ENCODE measurements at places on chromosomes 2 and 18.

DNA sequence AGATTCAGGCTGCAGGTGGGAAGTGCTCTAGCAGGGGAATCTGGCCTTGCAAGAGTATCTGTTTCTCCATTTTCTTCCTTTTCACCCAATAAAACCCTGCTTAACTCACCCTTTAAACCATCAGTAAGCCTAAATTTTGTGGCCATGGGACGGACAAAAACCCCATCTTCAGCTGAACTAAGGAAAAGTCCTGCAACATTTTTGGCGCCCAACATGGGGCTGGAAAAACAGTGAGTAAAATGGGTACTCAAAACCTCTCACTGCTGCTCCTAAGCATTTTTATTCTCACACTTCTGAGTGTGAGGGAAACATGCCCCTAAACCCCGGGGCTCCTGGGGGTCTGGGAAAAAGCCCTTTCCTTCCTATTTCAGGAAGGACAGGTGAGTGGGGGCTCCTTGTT lies 414.3 kb downstream of the ZNF804A start:
- no peak for DNase-seq

DNA sequence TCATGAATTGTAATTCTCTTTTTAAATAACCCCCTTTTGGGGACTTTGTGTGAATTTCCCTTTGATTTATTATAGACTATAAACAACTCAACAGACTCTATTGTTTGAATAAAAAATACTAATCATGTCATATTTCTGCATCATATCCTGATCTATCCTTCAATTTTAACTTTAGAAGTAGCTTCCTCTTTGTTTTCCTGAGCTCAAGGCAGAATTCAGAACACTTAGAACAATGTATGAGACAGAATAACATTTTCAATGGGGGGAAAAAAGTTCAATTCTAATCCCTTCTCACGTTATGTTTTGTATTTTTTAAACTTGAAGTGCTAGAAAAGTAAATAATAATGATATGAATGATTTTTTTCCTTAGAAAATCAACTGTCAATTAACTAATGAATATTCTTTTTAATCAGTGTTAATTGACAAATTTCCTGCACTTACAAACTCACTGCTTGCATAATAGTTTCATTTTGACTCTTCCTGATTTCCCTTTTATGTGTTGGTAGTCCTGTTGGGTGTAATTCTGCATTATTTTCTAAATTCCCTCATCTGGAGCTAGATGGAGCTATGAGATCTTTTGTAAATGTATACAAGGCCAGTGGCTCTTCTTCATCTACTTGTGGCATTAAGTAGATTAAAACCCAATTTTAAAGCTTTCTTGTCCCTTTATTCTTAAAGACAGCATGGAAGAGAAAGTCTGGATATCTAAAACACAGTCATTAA lies 326.1 kb downstream of the PARD3B start:
- DNase-seq, result no peak

- no peak for DNase-seq
These were observed 902 bp downstream of the SS18 start for GRCh38 chr18:26089293-26090129.

- DNase-seq, result no peak
These were observed 10.8 kb upstream of the COX7A2L start for GRCh38 chr2:42371611-42372473.

DNA sequence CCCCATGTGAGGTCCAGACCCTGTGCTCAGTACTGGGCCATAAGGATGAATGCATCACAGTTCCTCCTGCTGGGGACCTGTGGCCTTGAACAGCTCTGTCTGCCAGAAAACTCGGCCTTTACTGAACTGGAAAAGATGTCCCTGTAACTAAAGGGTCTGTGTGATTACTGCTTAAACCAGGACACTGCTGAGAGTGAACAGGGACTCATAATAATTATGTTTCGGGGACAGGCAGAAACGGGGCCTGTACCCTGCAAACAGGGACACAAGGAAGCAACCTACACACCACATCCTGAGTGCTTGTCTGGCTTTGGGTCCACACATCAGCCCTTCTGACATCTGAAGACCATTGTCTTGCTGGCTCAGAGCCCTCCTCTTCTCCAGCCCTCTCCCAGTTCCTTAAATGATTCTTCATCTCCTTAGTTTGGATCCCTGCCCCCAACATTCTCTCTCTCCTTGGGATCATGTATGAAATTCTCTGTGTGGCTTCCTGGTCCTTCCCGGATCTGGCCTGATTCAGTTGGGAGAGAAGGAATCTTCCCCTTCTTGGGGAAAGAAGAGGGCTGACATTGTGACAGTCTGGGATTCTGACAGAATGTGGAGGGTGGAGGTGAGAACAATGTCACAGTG lies 248.0 kb downstream of the MYCN start:
- no peak for DNase-seq

- DNase-seq, result no peak
These were observed 60.9 kb downstream of the AAK1 start for GRCh38 chr2:69582582-69583176.

GRCh38 chr2:3585261-3586109 lies 9.4 kb upstream of the COLEC11 start:
- DNase-seq, result no peak

DNA sequence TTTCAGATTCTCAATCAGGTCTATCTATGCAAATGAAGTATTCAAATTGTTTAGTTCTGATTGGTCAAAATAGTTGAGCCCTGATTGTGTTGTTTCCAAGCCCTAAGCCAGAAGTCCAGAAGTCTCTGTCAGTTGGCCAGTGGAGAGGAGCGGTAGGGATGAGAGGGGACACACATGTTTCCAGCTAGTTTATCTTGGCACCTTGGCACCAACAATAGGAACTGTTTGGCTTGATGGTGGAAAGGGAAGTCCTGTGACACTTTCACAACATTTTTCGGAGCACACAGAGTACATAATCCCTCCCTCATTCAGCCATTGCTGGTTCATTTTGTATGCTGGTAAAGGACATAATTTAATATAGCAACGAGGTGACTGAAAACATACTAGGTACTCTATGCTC lies 1661.6 kb downstream of the SUCLG1 start:
- DNase-seq, result no peak

GRCh38 chr2:2568411-2568810 lies 237.3 kb upstream of the MYT1L start:
- no peak for DNase-seq

GRCh38 chr2:242020196-242021004 lies 150.9 kb downstream of the RTP5 start:
- DNase-seq, result no peak

DNA sequence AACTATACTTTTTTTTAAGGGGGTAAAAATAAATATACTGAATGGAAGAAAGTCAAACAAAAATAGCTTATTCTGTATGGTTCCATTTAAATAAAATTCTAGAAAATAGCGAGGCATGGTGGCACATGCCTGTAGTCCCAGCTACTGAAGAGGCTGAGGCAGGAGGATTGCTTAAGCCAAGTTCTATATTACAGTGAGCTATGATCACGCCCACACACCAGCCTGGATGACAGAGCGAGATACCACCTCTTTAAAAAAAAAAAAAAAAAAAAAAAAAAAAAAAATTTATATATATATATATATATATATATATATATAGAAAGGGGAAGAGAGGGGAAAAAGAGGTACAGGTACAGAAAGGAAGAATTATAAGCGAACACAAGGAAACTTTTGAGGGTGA lies 77.7 kb downstream of the MEMO1 start:
- DNase-seq, result no peak

DNA sequence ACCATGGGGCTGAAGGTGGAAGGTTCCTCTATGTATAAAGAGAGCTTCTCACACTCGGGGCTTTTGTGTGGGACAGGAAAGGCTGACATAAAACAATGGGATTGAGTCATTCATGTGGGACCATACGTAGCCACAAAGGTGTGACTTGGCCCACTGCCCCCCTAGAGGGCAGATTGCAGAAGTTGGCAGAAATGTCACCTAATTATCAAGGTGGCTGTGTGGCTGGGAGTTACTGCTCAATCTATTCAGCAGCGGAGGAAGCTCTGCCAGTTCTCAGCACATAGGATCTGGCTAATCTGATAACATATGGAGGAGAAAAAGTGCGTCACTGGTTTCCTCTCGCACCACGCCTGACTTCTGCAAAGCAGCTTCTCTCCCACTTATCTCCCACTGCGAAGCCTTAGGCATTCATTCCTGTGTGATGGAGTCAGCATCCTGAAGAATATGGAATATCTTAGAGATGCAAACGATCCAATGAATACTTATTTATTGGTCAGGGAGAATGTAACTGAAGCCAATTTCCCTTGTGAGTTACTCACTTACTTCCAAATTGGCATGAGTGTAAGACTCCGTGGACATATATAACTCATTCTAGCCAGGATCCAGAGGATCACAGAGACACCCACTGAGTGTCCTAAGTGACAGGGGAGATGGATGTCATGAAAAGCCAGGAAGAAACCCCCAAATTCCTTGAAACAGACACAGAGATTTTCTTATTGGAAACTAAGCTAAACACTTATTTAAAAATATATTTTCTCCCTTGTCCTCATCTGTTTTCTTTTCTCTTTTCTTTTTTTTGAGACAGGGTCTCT lies 344.8 kb downstream of the TGIF1 start:
- DNase-seq, result no peak

DNA sequence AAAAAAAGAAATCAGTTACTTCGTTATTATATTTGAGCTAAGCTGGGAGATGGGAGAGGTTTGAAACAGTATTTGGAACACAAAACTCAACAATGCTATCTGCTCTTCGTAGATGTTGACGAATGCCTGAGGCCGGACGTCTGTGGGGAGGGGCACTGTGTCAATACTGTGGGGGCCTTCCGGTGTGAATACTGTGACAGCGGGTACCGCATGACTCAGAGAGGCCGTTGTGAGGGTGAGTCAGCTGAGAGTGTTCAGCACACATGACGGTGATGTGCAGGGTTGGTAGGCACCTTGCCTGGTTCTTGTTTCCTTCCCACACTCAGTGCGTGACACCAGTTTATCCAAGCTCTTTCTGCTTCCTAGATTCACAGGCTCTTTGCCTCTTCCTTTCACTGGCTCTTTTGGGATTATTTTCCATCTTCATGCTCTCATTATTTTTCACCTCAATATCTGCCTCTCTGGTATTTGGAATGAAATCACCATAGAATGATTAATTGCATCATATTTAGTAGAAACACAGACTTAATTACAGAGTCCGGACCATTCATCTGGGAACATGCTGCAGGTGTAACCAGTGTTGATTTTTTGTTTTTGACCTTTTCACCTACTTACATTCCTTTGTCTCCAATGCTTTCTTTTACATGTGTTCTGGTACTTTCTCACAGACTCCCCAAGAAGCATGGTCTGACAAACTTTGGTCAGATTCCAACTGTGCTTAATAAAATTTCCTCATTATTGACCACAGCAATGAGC lies 200.6 kb upstream of the RASGRP3 start:
- DNase-seq, result peak; percentile 92

DNA sequence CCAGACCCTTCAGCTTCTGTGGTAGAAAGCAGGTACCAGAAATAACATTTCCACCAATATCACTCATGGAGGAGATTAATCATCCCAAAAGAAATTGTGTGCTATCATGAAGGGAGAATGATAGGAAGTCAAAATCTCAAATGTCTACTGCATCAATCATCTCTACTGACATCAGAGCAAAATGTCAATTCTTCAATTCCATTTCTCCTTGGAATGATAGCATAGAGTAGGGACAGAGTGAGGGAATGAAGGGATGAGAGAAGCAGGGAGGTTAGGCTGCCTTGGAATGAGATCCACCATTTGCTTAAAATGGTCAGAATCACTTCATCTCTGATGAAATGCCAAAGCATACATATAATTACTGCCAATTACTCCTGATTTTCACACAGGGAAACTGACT lies 371.8 kb upstream of the ACVR2A start:
- no peak for DNase-seq

- no peak for DNase-seq
These were observed 231.6 kb upstream of the SMAD2 start for GRCh38 chr18:48161911-48162698.

DNA sequence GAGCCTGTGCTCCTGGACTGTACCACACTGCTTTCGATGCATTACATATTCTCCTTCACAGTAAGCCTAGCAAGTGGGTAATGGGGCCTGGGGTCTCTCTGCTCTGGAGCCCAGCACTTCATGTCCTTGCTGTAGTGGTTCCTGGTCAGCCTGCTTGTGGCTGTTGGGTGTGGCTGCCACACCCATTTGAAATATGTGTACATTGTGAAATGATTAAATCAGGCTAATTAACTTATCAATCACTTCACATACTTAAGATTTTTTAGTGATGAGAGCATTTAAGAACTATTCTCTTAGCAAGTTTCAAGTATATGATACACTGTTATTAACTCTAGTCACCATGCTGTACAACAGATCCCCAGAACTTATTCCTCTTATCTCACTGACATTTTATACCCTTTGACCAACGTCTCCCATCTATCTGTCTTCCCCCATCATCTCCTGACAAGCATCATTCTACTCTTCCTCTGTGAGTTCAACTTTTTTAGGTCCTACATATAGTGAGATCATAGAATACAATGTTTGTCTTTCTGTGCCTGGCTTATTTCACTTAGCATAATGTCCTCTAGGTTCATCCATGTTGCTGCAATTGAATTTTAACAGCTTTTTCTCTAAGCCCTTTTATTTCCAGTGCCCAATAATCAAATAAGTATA lies 92.1 kb downstream of the LYPD6 start:
- DNase-seq, result peak; percentile 70

GRCh38 chr2:195675783-195676427 lies 18.9 kb downstream of the SLC39A10 start:
- DNase-seq, result no peak

DNA sequence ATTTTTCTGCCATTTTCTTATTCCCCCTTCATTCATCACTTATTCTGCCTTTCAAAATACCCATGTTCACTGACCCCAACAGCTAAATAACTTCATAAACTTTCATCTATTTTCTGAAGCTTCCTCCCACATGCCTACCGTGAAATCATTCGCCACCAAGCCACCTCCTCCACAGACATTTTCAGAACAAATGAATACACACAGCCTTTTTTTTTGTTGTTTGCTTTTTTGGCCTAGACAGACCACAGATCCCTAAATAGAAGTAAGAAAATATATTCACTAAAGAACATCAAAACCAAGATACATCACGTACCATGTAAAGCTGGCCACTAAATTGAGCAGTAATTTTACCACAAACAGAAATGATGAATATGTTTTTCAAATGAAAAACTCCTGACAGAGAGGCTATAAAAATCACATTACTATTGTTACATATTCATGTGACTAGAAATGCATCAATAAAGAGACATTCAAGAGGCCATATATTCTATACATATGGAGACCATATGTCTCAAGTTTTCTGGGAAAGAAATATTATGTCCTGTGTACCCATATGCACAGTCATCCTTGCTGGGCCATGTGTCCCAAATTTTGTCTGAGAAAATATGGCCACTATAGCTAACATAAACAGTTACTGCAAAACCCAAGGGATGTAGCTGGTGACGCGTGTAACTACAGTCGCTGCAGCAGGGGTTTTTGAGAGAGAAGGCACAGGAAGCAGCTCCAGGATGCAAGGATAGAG lies 200.3 kb downstream of the FBXO15 start:
- no peak for DNase-seq

- no peak for DNase-seq
These were observed 7.8 kb upstream of the RAB31 start for GRCh38 chr18:9700261-9700796.

GRCh38 chr2:232893834-232894233 lies 23.8 kb downstream of the SNORC start:
- no peak for DNase-seq

GRCh38 chr18:22694954-22695353 lies 238.2 kb upstream of the RBBP8 start:
- DNase-seq, result peak; percentile 93

GRCh38 chr2:120758181-120759144 lies 22.8 kb downstream of the GLI2 start:
- DNase-seq, result no peak

GRCh38 chr2:31524592-31524991 lies 56.1 kb downstream of the SRD5A2 start:
- DNase-seq, result no peak

GRCh38 chr2:157059036-157059435 lies 198.5 kb upstream of the GALNT5 start:
- DNase-seq, result no peak

All from retinal pigment epithelial cell (primary cell).